Mesothelial cell of epicardium (in vitro differentiated cells): ENCODE measurements at places on chromosomes 3 and 15. TPM values are rescaled to one million over a fixed set of nuclear protein-coding genes. Genes with fewer than 3 reads are reported as not detected.

- no peak for DNase-seq
Observed at GRCh38 chr15:49962044-49962602, 156.9 kb downstream of the ATP8B4 start.

The LIPH gene
- 0.07 to 0.32 TPM (median 0.18 TPM) in 3 replicates for total RNA-seq

- no peak for DNase-seq
Observed at GRCh38 chr15:35723852-35724251, 177.9 kb upstream of the DPH6 start.

GRCh38 chr3:55664387-55664786 is 177.3 kb upstream of the WNT5A start:
- DNase-seq, result no peak

- no peak for DNase-seq
Observed at GRCh38 chr3:59264366-59264765, 214.5 kb upstream of the CFAP20DC start.

The FBXO40 gene
- not detected in 3 replicates for total RNA-seq

The ANKUB1 gene
- 0.13 to 0.34 TPM in 2 of 3 replicates, not detected in the other for total RNA-seq

The PGBD4 gene
- total RNA-seq, result 1.4 to 1.5 TPM (median 1.5 TPM) in 3 replicates

The SERPINI2 gene
- total RNA-seq, result not detected in 3 replicates

The LRRC31 gene
- total RNA-seq, result not detected in 3 replicates

- no peak for DNase-seq
Observed at GRCh38 chr3:2978977-2979732, 131.0 kb downstream of the IL5RA start.

The LRRK1 gene
- 1.4 to 2.3 TPM (median 2.0 TPM) in 3 replicates for total RNA-seq

DNA sequence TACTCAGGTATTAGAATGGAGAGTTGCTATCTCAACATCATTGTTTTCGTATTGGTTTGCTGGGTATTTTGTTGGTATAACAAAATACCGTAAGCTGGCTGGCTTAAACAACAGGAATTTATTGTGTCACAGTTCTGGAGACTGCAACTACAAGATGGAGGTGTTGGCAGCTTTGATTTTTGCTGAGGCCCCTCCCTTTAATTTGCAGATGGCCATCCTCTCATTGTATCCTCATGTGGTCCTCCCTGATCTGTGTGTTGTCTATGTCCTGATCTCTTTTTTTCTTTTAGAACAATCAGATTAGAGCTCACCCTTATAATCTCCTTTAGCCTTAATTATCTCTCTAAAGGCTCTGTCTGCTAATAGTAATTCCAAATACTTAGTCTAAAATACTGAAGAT is 299.8 kb upstream of the GOLIM4 start:
- DNase-seq, result no peak

DNA sequence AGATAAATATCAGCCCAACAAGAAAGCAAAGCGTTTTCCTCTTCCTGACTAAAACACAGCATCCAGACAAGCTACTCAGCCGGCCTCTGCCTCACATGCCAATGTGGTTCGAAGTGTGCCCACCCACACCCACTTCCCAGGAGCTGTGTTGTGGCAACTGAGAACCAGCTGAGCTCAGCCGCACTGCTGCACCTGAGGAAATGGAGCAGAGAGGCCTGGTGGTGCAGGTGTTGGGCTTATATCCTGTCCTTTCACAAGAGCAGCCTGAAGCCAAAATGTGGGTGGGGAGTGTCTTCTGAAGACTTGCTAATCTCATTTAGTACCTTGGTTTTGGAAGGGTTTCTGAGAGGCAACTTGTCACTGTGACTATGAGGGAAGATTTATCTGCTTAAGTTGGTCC is 23.0 kb upstream of the RETNLB start:
- no peak for DNase-seq

GRCh38 chr15:90257776-90258175 is 7.7 kb upstream of the NGRN start:
- no peak for DNase-seq

DNA sequence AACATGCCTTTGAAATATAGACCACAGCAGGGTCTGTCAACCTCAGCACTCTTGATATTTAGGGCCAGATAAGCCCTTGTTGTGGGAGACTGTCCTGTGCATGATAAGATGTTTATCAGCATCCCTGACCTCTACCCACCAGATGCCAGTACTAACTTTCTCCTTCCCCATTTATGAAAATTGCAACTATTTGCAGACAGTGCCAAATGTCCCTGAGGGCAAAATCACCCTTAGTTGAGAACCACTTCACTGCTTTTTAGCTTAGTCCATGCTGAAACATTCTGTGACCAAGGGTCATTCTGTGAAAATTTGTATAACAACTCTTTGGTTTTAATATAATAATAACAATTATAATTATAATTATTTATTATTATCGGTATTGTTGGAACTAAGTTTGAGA is 1032.4 kb downstream of the MCTP2 start:
- DNase-seq, result no peak

DNA sequence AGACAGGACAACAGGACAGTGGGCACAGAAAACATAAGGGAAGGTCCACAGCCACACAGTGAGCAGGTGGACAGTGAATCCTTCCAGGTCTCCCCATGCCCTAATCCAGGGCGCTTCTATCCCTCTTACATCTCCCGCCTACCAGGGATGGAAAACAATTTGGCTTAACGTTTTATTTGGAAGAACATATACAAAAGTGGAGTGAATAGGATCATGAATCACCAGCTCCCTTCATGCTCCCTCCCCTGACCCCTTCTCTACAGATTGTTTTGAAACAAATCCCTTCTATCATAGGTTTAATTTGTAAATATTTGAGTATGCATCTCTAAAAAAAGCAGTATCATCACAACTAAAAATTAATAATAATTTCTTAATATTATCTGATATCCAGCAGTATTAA is 52.5 kb downstream of the CLDN11 start:
- no peak for DNase-seq

The DUOXA2 gene
- total RNA-seq, result not detected in 3 replicates

GRCh38 chr3:179695672-179696313 is 43.0 kb downstream of the USP13 start:
- no peak for DNase-seq

DNA sequence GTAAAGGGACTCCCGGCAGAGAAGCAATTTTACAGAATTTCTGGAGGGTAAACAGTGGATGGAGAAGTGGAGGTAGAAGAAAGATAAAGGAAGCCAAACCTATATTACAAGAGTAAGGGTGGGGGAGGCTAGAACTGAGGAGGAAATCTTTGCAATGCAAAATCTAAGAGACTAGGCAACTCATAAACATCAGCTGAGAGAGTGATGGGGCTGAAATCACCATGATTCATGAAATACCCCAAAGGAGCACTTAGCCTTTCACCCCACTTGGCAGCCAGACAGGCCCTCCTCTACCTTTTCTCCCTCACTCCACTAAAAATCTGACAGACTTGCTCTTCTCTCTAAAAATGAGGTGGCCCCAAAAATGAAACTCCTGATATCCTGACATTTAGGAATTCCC is 19.5 kb upstream of the ZBTB38 start:
- DNase-seq, result no peak

The ACP3 gene
- 25.5 to 28.0 TPM (median 27.8 TPM) in 3 replicates for total RNA-seq

DNA sequence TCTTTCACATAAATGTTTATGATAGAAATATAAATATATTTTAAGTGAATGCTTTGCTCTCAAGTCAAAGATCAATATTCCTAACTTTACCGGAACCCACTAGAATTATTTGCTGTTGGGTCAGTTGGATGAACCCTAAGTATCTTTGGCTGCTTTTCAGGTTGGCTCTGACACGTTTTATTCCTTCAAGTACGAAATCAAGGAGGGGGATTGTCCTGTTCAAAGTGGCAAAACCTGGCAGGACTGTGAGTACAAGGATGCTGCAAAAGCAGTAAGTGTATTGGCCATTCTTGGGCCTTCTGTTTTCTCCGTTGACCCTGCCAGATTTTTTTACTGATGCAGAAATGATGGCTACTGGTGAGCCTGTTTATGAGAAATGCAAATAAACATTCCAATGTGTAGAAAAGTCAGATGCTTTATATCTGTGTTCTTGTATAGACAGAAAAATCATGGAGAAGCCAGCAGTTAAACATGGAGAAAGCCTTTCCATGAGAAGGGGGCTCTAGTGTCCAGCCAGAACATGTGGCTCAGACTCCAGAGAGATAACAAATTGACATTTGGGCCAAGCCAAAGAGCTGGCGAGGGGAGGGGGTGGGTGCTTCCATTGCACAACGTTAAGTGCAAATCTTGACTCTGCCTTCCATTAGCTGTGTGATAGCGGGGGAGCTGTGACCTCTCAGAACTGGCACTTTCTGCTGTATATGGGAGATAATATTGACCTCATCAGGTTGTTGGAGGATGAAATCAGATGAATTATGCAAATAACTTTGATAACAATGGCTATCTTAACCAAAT is 3.0 kb downstream of the KNG1 start:
- DNase-seq, result no peak

DNA sequence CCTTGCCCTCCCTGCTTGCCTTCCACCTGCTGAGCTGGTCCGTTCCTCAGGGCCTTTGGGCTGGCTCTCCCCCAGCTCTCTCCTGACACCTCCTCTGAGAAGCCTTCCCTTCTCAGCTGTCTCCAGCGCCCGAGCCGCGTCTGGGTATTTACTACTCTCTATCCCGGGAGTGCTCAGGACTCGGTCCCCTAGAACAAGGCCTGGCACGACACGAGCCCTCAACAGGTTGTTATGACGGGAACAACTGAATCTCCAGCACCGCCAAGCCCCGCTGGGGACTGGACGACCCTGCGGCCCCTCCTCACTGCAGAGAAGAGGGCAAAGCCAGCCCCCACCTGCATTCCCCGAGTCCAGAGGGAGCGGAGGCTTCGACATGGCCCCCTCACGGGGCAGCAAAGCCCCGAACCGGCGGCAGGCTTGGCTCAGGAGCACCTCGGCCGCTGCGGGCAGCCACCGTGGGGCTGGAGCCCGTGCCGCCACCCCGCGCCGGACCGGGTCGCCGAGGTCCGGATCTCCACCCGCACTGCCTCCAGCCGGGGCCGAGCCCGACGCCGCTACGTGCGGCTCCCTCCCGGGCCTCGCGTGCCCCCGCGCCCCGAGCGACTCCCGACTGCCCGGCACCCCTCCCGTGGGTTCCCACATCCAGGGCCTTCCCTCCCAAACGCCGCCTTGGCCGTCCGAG is 792 bp downstream of the TPRA1 start:
- peak; percentile 66 for DNase-seq

DNA sequence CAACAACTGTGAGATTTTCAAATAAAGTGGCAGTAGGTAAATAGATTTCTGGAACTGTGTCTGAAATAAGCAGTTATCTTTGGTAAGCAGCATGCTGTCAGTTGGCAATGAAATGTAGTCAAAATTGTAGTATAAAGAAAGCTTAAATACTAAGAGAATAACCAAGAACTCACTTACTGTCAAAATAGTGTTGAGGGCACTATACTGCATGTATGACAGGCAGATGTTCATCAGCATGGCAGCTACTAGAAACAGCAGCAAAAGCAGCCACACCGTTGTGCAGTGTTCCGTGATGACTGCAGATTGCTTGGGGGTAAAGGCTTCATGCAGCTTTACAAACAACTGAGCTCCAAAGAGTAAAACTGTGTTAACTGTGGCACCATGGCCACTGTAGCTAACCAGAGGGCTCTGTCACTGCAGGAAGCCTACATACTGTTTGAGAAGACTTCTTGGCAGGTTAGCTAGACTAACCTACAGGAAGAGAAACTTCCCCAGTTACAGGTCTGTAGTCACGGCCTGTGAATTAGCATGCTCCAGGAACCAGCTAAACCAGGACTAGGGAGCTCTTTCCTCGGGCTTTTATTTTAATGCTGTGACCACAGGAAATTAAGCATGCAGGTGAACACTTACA is 459.7 kb downstream of the TBL1XR1 start:
- DNase-seq, result no peak

- DNase-seq, result no peak
Observed at GRCh38 chr3:51704511-51704950, 2.3 kb upstream of the GRM2 start.

DNA sequence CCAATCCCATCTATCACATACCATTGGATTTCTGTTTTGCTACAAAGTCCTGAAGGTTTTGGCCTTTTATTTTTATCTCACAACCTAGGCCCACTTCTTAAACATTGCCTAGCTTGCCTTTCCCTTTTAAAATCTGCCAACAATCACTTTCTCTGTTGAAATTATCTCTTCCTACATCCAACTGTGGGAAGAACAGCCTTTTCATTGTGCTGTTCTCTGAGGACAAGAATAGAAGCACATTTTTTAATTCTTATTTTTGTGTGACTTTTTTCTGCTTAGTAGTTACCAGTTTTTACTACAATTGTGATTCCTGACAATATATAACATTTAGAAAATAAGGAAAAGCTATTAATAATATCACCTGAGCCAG is 159.2 kb downstream of the CNTN6 start:
- no peak for DNase-seq

The RAD51 gene
- total RNA-seq, result 8.2 to 9.3 TPM (median 8.3 TPM) in 3 replicates

The ADAMTS9 gene
- total RNA-seq, result 115 to 129 TPM (median 127 TPM) in 3 replicates

DNA sequence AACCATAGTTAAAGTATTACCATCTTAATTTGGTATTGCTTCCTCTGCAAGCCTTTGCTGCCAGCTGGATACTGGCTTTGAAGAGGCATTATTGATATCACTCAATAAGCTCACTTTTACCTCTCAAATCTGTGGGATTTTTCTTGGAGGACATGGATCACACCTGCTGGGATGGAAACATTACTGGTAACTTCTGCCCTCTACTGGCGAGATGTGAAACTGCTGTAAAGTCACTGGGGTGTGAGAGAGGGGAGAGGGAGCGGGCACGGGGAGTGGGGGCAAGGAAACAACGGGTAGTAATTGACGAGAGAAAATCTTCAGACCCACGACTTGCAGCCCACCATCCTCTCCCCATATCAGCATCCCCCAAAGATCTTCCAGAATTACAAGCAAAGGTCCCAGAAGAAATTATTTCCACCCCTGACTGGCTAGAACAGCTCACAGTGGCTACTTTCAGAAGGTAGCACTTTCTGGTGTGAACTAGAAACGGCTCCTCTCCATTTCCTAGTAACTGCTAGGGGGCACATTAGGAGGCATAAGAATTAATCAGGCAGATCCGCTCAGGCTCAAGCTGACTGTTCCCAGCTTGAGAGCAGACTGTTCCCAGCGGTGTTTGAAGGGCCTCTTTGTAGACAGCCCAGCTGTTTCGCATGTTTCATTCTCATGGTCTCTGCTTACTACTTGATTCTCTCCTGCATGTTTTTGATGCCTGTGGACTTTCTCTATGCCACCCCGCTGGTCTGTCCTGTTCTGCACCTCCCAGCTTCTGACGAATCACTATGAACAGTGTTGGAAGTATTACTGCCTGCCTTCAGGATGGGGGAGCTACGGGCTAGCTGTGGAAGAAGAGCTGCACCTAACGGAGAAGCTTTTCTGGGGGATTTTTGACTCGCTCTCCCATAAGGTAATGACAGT is 230.4 kb upstream of the CHRM5 start:
- no peak for DNase-seq
